Common myeloid progenitor, CD34-positive (primary cell): ENCODE measurements at places on chromosomes 1 and 21.

GRCh38 chr1:48523558-48523957 is 51.6 kb upstream of the SPATA6 start:
- DNase-seq, result no peak

DNA sequence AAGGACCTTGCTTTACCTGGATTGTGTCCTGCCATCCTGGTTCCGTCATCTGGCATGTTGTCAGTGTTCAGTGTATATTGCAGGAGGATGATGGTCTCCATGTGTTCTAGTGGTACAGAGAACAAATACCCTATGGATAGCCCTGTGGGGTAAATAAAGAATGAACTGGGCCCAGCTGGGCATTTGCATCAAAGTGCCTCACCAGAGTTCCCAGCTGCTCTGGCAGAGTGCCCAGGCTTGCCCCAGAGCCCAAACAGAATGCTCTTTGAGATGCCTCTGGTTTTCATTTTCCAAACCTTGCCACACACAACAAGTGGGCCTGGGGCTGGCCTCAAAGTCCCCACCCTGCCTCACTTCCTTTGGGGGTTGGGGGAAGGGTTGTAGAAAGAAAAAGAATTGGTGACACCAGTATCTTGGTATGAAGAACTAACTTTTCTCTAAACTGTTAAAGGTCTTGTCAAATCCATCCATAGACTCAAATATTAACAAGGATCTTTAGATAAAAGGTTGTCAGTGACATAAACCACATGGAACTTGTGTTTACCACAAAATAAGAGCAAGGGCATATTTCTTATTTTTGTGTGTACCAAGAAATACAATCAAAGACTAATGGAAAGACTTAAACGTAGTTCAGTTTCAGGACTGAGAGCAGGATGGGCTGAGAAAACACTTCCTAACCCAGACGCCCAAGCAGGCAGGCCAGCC is 82.2 kb downstream of the LMO4 start:
- no peak for DNase-seq

GRCh38 chr1:183301239-183301638 is 115.2 kb downstream of the LAMC2 start:
- no peak for DNase-seq

DNA sequence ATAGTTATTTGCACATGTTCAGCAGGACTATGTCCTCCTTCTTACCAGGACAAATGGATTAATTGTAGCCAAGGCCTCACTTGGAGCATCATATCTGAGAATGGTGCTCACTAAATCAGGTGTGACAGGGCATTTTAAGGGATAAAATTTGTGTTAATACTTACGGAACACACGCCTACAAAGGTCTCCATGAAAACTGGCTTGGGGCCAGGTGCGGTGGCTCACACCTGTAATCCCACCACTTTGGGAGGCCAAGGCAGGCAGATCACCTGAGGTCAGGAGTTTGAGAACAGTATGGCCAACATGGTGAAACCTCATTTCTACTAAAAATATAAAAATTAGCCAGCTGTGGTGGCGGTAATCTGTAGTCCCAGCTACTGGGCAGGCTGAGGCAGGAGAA is 75.1 kb upstream of the CAPZB start:
- no peak for DNase-seq

DNA sequence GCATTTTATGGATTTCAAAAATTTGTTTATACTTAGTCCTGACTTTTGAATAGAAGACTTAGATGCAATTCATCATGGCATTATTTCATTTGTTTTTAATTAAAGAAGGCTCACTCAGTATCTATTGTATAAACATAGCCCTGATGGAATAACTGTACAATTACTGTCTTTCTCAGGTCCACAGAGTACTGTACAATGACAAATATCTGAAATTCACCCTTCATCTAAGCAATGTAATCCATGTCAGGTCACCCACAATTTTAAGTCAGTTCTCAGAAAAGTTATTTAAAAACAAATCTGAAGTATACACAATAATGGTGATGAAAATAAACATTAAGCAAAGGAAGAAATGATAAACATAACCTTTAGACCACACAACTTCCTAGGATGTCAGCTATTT is 311.9 kb downstream of the GRIK1 start:
- DNase-seq, result no peak

DNA sequence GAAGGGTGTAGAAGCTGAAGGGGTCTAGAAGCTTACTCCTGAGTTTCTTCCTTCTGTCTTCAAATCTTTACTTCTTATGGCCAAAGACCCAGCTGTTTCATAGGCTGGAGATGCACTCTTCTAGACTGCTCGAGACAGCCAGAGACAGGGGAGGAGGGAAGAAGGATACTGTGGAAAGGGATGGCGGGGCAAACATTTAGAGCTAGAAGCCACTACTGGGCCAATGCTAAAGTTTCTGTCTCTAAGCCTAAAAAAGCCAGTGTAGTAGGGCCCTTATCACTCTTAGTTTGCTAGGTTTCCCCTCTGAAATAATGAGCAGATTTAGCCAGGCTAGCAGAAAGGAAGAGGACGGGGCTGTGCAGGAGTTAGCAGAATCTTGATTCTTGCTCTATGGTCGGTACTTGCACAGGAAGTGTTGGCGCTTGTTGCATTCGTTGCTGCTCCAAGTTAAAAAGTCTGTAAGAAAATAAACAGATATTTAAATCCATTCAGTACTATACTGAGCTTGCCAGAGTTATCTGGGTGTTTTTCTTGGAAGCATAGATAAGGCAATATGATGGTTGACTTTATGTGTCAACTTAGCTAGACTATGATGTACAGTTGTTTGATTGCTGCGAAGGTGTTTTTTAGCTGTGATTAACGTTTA is 16.9 kb downstream of the REG4 start:
- DNase-seq, result no peak

GRCh38 chr1:184483101-184483683 is 96.4 kb downstream of the C1orf21 start:
- DNase-seq, result peak; percentile 57

DNA sequence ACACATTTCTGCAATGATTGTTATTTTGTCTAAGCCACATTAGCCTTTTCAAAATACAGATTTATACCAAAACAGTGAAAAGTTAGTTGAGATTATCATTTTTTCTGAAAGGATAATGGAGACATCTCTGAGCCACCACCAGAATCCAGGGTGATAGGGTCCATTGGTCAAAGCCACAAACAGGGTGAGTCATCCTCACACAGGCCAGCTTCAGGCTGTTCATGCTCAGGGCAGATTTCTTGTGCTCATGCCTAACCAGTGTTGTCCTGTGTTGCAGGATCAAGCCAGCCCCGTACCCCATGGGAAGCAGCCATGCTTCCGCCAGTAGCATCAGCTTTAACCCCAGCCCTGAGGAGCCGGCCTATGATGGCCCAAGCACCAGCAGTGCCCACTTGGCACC is 13.4 kb downstream of the ELOA start:
- DNase-seq, result no peak

GRCh38 chr1:243845888-243846287 is 4.2 kb downstream of the AKT3 start:
- DNase-seq, result no peak

DNA sequence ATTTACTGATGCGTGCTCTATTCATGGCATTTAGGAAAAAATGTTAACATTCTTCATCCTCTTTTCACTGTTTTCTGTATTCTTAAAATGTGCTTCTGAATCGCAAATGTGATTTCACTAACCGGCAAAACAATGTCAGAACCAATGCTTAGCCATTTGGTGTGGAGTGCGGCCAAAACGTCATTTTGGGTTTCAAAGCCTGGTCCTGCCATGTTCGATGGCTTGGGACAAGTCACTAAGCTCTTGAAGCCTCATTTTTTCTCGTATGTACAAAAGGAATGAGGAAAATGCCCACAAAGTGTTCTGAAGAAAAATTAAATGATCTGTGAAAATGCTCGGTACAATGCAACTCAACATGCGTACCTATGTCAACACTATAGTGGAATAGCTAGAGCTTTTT is 175.3 kb downstream of the APP start:
- DNase-seq, result no peak

DNA sequence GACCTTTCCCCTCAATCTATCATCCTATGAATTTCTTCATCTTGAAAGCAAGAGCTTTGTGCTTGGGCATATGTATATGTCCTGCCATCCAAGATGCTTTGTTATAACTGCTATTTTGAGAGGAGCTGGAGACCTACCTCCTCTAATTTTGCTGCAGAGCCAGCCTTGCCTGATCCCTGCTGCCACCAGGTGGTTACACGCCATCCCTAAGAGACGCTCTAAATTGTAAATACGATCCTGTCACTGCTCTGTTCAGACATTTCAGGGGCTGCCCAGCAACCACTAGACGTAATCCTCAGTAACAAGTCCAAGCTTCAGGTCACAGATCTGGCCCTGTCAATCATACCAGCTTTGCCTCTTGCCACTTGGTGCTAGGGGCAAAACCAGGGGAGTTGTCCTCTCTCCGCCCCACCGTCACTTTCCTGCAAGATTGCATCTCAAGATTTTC is 32.9 kb downstream of the GPA33 start:
- DNase-seq, result peak; percentile 76

DNA sequence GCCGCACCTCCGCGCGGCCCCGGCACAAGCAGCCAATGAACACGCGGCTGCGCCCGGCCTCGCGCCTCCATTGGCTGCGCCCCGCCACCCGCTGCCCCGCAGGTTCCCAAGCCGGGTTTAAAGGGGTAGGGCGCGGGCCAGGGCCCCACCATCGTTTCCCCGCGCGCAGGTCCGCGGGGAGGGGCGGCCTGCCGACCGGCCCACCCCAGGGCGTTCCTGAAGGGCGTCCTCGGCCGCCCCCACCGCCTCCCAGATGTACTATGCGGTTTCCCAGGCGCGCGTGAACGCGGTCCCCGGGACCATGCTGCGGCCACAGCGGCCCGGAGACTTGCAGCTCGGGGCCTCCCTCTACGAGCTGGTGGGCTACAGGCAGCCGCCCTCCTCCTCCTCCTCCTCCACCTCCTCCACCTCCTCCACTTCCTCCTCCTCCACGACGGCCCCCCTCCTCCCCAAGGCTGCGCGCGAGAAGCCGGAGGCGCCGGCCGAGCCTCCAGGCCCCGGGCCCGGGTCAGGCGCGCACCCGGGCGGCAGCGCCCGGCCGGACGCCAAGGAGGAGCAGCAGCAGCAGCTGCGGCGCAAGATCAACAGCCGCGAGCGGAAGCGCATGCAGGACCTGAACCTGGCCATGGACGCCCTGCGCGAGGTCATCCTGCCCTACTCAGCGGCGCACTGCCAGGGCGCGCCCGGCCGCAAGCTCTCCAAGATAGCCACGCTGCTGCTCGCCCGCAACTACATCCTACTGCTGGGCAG is at the start of gene OLIG1:
Gene OLIG1 (plus strand): TSS at position 148 of the 750 bp plus-strand sequence. CDS start 106 bp downstream, at position 254.
- DNase-seq, result peak; percentile 66

- DNase-seq, result peak; percentile 61
Measured at GRCh38 chr21:43315244-43316137, 111.4 kb downstream of the SIK1 start.

- DNase-seq, result peak; percentile 70
Measured at GRCh38 chr1:215566556-215567490, at the start of gene KCTD3. KCTD3 (plus strand) TSS chr1:215567304; CDS start chr1:215567686, 382 bp downstream.

GRCh38 chr1:205792481-205792881 is 17.2 kb upstream of the RAB29 start:
- no peak for DNase-seq

DNA sequence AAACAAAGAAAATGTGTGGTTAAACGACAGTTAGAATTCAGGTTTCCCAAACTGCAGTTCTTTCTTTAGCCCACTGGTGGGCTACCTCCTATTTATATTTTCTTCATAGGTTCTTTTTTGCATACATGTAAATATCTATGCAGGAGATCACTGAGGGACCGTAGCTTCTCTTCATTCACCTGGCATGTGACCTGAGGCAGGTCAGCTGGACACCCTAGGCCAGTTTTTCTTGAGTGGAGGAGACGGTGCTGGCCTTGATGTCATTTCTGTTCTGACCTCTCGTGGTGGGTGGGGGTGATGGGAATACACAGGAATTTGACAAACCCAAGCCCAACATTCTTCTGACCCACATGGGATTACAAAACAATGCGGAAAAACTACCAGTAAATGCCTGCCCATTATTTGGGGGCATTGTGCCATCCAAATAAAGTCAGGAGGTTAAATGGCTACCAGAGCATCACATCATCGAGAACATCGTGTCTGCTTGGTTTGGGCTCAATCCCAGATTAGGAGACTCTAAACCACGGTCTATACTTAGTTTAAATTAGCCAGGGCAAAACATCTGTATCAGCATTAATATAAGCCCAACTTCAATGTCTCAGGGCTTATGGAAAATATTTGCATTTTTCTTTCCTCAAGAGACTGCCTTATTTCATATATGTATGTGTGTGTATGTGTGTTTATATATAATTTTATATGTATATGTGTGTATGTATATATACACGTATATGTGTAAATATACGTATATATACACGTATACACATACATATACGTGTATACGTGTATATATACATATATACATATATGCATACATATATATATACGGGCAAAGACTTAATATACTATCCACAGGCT is 7.4 kb upstream of the IRF2BP2 start:
- DNase-seq, result peak; percentile 60
